ENCODE measurements at places on chromosomes 13 and 19. TPM values are rescaled to one million over a fixed set of nuclear protein-coding genes. Genes with fewer than 3 reads are reported as not detected.

Gene ZNF578
- total RNA-seq: not detected

Gene TMC4
- total RNA-seq: 0.79 TPM

Gene DCT
- total RNA-seq: not detected

Gene FFAR3
- not detected for total RNA-seq

Gene SERPINE3
- total RNA-seq: not detected

Gene UBE2L5
- total RNA-seq: not detected

Gene OVOL3
- total RNA-seq: 0.78 TPM

Gene PCDH20
- total RNA-seq: not detected

Gene PRKCG
- total RNA-seq: 6.9 TPM

Gene RDH8
- total RNA-seq: 0.24 TPM

Gene ZNF345
- total RNA-seq: not detected

Gene FBN3
- not detected for total RNA-seq

Gene MEX3D
- 10.7 TPM for total RNA-seq

Gene CPB2
- total RNA-seq: not detected

Gene NLRP4
- total RNA-seq: not detected

Gene CEBPG
- total RNA-seq: 41.2 TPM

Gene JOSD2
- 54.0 TPM for total RNA-seq

Gene ZNF787
- total RNA-seq: 46.6 TPM

Gene CEACAM7
- total RNA-seq: 0.14 TPM

Gene NANOS3
- 2.0 TPM for total RNA-seq

Gene C19orf85
- total RNA-seq: not detected

Gene EGLN2
- total RNA-seq: 103 TPM

Gene CCDC8
- total RNA-seq: not detected

Gene CEACAM3
- not detected for total RNA-seq

Gene ATP1A3
- 4.1 TPM for total RNA-seq

Gene LILRB2
- total RNA-seq: 0.05 TPM

Gene FCAR
- total RNA-seq: not detected

Measured in A549 treated with Mapracorat at 1 μM for 4 hours (cell line).